ENCODE measurements at places on chromosomes 4 and X.

GRCh38 chr4:173288698-173289352 is 45.3 kb downstream of the HMGB2 start:
- DNase-seq = no peak

- no peak for DNase-seq
Observed at GRCh38 chr4:81307991-81308390, 93.0 kb upstream of the PRKG2 start.

GRCh38 chr4:39660045-39660444 is 21.4 kb upstream of the SMIM14 start:
- no peak for DNase-seq

- no peak for DNase-seq
Observed at GRCh38 chr4:181911420-181911819, 331.8 kb upstream of the TENM3 start.

GRCh38 chr4:141578451-141578850 is 57.9 kb upstream of the IL15 start:
- no peak for DNase-seq

DNA sequence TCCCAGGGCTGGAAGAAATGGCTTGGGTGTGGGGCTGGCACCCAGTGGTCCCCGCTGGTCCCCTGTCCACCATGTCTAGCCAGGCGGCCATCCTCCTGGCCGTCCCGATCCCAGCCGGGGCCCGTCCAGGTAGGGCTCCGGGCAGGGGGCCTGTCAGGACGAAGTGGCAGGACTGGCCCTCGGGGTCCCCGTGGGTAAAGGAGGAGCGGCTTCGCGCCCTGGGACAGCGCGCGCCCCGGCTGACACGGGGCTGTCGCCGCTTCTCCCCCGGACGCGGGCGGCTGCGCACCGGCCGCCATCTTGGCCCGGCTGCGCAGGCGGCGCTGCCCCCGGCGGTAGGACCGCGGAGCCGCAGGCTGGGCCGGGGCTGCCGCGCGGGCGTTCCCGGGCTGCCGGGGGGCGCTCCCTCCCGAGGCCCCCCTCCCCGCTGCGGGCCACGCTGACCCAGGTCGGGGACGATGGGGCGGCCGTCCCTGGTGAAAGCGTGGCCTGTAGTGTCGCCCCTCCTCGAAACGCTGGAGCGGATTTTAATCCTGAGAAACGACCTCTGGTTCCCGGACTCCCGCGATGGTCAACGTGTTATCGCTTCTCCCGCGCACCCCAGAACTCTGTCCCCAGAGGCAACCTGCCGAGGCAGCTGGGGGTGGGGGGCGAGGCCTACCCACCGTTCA is 60.4 kb upstream of the BCOR start:
- DNase-seq = no peak

DNA sequence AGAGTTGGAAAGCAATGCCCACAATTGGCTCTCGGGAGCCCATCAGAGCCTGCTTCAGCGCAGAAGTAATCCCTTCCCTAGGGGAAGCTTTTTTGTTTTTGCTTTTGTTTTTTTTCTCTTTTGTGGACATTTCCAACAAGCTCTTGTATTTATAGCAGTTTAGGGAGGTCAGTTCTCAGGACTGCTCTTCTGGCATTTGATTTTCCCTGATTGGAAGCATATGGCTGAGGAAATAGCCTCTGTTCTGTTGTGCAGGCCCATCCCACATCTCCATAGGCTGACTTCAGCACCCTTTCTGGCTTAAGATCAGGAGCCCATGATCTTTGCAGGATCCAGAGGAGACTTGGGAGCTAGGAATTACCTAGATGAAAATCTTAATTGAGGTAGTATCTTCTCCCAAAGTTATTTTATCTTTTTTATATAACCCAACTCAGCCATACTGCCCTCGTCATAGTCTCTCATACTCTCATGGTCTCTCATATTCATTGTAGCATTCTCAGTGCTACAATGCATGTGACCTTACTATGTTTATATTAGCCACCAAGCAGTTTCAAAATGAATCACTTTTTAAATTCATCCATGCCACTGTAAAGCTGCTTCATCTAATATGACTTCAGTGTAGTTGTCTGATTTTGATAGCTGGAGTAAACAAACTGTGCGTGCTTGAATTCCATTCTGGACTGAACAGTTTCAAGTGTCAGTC is 16.7 kb downstream of the PAGE4 start:
- DNase-seq = no peak

DNA sequence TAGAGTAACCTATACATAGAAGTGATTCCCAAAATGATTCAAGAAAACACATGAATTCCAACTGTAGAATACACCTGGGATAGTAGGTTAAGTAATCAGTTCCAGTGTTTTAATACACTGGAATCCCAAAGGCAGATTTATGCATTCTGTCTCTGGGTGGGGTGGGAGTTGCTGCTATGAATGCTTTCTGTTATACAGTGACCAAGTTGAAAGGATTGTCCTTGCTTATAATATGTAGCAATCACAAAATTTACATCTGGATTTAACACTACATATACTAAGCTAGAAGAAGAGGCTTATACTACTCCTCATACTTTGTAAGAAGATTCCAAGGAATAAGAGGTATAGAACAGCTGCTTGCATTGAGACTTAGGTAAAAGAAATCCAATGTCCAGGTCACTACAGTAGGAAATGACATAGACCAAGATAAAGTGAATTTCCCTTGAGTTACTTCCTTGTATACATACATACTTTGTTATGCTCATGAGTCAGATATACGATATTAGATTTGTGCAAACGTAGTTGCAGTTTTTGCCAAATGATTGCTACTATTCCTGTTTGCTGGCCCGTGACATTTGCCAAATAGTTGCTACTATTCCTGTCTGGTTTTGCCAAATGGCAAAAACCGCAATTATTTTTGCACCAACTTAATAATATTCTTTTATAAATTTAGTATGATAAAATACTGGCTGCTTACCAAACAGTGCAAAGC is 210.5 kb upstream of the DIAPH2 start:
- DNase-seq = no peak

GRCh38 chr4:44017422-44017739 is 431.2 kb downstream of the KCTD8 start:
- DNase-seq = no peak

DNA sequence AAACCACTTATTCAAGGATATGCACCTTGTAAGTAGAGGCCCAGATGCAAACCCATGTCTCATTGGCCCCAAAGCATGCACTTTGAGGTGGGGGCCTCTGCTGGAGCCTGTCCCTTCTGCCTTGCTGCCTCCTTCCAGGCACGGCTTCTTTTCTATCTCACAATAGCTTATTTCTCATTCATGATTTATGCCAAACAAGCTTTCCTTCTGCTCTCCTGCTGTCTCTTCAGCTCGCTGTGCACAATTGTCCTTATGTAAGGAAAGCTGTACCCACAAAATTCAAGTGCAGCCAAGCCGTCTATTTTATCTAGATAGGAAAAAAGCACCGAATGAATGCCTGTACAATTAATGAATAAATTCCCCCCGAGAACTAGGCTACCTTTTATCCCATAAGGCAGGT is 124.8 kb upstream of the PACRGL start:
- no peak for DNase-seq

DNA sequence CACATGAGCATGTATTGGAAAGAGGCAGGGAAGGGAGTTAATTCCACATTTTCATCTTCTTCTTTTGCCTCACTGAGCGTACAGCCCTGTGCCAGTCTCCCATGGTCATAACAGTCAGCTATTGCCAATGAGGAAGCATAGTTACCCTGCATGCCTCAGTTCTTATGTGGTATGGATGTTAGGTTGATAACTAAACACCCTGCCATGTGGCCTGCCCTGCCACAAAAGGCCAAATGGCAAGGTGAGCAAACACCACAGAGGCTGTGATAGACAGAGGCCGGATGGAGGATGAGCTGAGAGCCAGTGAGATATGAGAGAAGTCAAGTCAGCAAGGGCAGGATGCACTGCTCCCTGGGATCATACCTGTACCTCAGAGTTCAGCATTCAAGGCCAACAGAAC is 59.3 kb downstream of the BTC start:
- DNase-seq = no peak

- no peak for DNase-seq
Observed at GRCh38 chrX:100913111-100913510, 15.6 kb downstream of the XKRX start.

Measured in psoas muscle (tissue), 8 donors.